ENCODE measurements at places on chromosomes 7 and 10.

DNA sequence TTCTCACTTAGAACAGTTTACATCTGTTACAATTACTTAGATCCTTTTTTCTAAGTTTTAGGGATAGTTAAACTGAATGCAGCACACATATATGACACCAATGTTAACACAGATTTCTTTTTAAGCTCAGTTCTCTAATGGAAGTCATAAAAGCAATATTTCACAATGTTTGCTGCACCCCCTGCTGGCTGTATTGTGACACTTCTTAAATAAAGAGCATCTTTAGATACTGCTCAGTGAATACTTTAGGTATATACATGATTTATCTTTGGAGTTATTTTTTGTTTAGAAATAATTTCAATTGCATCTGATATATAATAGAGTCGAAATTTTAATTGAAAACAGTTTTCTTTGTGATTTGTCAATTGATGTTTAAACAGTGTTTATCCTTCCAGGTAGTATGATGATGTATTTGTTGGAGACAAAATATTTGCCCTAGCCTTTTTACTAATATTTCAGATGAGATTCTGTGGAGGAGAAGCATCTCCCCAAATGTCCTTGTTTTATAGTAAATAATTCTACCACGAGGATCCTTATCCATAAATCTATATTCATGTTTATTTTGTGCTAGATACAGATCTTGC lies 174.4 kb downstream of the ST7 start:
- DNase-seq = peak; percentile 23

GRCh38 chr10:6108631-6109443 lies 20.0 kb downstream of the RBM17 start:
- no peak for DNase-seq

GRCh38 chr7:128081808-128082207 lies 50.6 kb upstream of the LRRC4 start:
- no peak for DNase-seq

- no peak for DNase-seq
Observed at GRCh38 chr10:17768496-17768895, 16.5 kb downstream of the TMEM236 start.
